ENCODE measurements at places on chromosomes 1 and 21.

DNA sequence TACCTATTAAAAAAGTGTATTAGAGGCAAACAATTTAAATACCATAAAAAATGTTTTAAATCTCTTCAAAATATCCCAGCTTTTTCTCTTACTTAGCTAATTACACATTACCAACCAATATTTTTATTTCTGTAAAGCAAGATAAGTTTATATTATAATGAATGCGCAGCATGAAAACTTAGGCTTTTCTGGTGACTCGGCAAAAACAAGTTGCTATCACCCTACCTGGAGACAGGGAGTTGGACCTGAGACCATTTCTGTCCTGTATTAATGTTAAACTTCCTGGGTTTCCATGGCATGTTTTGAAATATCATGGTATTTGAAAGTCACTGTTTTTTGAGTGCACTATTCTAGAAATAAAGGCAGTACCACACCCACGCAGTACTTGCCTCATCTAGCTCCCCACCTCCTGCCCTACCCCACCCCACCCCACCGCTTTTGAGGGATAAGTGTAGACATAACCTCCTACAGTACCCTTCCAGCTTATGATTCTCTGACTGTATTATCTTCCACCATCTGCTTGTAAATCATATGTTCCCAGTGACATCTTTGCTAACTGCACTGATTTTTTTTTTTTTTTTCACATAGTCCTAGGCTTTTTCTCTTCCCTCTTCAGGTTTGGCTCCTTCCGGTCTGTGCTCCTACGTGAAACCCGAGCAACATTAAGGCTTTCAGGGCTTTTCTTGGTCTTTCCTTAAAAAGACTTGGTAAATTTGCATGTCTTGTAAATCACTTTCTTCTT is 77.5 kb downstream of the PHTF1 start:
- DNase-seq: no peak

DNA sequence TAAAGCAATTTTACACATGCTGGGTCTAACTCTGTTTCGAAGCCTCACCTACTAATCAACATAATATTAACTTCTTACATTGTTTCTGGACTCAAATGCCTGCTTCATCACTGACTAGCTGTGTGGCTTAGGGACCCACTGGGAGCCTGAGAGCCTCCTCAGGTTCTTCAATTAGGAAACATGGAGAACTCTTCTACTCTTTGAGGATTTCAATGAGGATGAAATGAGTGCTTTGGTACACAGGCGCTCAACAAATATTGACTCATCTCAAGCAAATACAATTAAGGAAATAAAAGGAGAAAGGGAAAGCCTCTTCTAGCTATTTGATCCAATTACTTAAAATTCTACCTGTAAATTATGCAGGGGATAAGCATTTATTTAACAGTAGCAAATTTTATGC is 84.4 kb upstream of the JAK1 start:
- no peak for DNase-seq

DNA sequence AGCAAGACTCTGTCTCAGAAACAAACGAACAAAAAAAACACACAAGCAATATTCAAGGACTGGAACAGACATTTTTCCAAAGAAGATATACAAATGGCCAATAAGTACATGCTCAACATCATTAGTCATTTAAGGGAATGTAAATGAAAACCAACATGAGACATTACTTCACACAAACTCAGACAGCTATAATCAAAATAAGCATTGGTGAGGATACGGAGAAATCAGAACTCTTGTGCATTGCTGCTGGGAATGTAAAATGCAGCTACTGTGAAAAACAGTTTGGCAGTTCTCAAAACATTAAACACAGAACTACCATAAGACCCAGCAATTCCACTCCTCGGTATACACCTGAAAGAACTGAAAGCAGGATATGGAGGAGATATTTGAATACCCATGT is 15.4 kb downstream of the NOL9 start:
- no peak for DNase-seq

DNA sequence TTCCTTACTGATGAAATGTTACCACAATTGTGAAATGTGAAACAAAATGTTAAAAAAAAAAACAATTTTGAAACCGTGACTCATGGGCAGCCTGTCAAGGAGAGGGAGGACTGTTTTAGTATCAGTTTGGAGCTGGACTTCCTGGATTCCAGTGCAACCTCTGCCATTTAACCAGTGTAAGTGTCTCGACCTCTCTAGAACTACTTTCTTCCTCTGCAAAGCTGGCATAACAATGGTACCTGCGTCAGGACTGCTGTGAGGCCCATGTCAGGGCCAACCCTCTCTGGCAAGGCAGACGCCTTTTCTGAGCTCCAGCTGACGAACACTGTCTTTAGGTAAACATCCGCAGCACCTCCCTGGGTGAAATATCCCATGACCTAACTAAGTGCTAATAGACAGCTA is 20.9 kb downstream of the URB1 start:
- no peak for DNase-seq

- no peak for DNase-seq
These were observed 539.5 kb downstream of the MATN1 start for GRCh38 chr1:30183895-30184294.

DNA sequence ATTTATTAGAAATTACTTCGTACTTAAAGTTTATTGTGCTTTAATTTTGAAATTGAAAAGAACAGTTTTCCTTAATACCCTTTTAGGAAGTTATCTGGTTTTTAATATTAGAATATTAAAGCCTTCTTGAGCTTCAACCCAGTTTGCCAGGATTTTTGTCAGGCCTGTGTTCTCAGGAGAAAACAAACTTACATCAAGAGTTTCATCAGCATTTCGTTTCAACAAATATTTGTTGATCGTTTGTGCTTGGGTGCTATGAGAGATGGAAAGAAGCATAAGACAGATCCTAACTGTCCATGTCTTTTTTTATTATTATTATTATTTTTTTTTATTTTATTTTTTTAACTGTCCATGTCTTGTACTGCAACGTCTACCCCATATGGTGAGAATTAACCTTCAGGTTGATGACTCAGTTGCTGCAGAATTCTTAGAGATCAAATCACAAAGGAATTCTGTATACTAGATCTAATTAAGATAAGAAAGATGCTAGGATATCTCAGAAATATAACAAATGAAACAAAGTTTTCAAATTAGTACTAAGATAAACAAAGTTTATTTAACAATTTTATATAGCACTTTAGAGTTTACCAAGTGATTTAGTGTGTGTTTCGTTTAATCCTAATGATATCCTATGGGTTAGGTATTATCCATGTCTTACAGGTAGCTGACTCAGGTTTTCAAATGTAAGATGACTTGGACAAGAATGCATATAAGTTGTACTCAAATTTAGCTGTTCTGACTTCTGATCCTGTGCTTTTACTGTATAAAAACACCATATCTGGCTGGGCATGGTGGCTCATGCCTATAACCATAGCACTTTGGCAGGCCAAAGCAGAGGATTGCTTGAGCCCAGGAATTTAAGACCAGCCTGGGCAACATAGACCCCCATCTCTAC is 14.3 kb downstream of the FBXO28 start:
- peak; percentile 23 for DNase-seq

DNA sequence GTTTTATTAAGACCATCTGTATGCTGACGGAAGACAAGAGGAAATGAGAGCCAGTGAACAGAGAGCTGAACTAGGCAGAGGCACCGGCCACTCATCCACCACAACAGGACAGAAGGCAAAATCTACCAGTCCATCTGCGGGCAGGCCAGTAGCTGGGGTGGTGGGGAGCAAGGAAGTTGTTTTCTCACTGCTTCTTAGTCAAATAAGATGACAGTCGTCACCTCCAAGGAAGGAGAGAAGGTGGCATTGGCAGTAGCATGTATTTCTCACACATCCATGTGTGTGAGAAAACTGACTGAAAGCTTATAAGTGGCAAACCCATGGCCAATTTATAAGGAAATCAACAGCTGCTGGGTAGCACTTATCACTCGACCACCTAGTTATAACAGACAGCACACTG is 8.2 kb downstream of the TTC13 start:
- DNase-seq: no peak

DNA sequence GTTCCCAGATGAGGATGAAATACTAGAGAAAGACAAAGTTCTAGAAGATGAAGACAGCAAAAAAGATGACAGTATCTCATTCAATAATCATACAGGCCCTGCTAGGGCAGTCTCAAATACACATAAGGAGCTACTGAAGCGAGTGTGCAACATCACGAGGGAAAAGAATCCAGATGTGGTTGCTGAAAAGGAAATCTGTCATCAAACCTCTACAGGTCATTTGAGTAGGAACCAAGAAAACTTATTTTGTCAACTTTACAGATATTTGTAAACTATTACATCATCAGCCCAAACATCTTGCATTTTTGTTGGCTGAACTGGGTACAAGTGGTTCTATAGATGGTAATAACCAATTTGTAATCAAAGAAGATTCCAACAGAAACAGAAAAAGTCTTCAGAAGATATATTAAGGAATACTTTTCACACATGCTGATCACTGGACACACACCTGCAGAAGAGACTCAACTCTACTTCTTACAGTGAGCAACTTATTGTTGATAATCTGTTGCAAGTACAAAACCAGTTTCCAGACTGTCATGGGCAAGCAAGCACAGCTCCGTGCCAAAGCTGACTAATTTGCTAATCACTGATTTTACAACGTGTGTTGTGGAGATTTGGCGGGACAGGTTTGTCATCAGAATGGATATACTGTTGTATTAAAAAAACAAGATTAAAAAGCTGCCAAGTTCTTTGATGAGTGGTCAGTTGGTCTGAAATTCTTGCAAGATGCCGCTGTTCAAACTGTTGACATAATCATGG is 42.1 kb downstream of the TRIM33 start:
- no peak for DNase-seq

- no peak for DNase-seq
These were observed at the start of gene CLDN8 for GRCh38 chr21:30216041-30216723. TSS of gene CLDN8 (minus strand) at chr21:30216097. CDS start at chr21:30215925, 172 bp downstream.

DNA sequence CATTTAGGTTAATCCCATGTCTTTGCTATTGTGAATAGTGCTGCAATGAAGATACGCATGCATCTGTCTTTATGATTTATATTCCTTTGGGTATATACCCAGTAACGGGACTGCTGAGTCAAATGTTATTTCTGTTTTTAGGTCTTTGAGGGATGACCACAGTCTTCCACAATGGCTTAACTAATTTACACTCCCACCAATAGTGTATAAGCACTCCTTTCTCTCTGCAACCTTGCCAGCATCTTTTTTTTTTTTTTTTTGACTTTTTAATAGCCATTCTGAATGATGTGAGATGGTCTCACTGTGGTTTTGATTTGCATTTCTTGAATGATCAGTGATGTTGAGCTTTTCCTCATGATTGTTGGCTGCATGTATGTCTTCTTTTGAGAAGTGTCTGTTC is 33.5 kb downstream of the ASH1L start:
- DNase-seq: no peak

- no peak for DNase-seq
These were observed 39.6 kb upstream of the DOCK7 start for GRCh38 chr1:62727656-62728407.

- no peak for DNase-seq
These were observed 26.8 kb upstream of the RAB4A start for GRCh38 chr1:229244091-229244490.

DNA sequence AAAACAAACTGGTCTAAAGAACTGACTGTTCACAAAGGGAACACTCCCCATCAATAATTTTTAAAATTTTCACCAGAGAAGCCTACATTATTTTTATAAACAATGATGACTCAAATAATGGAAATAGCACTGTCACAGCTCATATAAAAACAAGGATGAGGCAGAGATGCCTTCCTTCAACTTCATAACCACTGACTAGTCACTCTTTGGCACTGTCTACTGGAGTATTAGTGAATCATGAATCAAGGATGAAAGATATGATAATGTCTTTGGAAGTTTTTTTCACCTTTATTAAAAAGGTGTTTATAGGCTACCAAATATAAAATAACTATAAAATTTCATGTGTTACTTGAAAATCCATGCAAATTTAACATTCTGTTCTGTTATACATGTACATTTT is 316.9 kb downstream of the VAV3 start:
- no peak for DNase-seq

DNA sequence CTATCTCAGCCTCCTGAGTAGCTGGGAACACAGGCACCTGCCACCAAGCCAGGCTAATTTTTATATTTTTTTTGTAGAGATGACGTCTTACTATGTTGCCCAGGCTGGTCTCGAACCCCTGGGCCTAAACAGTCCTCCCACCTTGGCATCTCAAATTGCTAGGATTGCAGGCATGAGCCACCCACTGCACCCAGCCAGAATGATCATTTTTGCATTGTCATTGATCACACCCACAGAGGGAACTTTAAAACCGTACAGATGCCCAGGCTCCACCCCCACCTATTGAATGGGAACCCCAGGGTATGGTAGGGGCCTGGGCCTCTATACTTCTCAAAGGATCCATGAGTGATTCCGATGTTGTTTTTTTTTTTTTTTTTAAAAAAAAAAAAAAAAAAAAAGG is 36.7 kb downstream of the ETNK2 start:
- no peak for DNase-seq

DNA sequence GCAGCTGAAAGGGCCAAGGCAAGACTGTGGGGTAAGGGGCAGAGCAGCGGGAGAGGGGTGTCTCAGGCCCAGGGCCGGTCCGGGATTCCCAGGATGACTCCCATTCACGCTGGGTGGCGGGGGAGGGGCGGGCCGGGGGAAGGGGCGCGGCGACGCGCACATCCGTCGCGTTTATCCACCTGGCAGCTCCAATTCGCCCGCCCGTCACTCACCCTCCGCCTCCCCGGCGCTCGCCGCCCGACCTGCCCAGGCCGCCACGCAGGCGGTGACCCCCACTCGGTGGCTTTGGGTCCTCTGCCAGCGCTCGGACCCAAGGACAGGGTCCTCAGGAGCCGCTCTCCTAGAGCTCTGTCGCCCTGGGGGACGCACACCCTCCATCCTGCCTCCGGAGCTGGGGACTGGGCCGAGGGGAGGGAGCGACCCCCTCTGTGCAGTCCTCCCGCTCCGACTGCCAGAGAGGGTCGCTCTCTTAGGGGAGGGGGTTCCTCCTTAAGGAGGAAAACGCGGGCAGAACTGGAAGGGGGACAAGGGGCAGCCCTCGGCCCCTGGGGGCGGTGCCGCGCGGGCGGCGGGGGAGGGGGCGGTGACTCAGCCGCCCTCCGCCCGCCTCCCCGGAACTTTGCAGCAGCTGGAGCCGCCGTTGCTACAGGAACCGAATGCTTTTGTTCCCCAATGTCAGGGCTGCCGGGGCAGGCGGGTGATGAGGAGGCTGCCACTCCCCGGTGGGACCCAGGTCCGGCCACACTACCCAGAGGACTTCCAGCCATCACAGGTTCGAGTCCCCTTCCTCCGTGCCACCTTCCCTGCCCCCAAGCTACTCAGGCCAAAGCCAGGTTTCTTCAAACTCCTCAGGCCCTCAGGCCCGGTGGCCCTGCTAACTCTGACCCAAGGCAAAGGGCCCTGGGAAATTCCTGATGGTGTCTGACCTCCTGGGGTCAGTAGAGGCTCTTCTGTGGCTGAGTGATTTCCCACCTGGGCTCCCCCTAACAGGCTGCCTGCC is 3.4 kb downstream of the ADGRB2 start:
- no peak for DNase-seq
